ENCODE measurements at places on chromosomes 13 and 19.

- DNase-seq = no peak
These were observed 10.9 kb downstream of the APOC1 start for GRCh38 chr19:44925114-44925891.

DNA sequence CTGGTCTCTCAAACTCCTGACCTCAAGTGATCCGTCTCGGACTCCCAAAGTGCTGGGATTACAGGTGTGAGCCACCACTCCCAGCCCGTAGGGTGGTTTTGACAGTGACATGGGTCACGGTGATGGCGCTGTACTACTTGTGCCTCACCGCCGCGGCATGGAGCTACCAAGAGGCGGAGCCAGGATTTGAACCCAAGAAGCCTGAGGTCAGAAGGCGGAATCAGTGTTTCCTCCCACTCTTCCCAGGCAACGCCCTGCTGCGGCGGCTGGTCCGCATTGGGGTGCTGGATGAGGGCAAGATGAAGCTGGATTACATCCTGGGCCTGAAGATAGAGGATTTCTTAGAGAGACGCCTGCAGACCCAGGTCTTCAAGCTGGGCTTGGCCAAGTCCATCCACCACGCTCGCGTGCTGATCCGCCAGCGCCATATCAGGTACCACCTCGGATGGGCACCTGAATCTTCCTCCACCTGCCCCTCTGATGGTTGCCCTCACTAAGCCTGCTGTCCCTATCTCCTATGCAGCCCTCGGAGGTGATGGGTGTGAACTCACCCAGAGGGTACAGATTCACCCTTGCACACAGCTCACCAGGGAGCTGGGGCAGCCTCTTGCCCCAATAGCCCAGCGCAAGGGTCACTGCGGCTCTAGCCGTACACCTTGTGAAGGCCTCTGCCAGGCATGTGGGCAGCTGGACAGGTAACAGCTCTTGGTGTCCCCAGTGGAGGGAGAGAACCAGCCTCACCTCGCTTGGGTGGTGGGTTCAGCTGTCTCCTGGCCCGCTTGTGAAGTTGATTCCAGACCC is 5.6 kb downstream of the RPS9 start:
- no peak for DNase-seq

GRCh38 chr19:51529301-51529700 is 2.2 kb downstream of the SIGLEC6 start:
- no peak for DNase-seq

- no peak for DNase-seq
These were observed 104.3 kb downstream of the KCNRG start for GRCh38 chr13:50119591-50119990.
